Retinal pigment epithelial cell (primary cell): ENCODE measurements at places on chromosomes 3 and 15.

DNA sequence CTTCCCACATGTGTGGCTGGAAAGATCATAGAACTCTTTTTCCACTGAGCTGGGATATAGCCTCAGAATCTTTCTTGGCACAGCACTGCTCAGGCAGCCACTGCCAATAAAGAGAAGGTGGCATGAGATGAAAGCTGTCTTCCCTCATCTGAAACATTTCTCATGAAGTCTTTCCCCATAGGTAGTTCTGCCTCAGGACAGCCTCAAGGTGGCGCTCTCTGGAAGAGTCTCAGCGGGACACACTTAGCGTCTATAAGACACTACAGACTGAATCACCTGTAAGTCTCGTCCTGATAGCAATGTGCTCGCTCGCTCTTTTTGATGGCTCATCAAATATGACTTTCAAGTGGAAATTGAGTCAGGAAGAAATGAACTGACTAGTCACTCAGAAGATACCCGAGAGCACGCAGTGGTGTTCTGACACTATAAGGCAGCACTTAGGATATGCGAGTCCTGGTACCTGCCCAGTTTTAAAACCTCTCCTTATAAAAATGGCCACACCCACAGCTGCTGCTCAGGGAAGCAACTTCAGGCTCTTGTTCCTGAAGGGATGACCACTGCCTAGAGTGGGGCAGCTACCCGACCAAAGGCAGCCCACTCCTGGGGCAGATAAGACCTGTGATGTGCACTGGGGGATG is 269.5 kb downstream of the SUCLG2 start:
- DNase-seq: no peak

DNA sequence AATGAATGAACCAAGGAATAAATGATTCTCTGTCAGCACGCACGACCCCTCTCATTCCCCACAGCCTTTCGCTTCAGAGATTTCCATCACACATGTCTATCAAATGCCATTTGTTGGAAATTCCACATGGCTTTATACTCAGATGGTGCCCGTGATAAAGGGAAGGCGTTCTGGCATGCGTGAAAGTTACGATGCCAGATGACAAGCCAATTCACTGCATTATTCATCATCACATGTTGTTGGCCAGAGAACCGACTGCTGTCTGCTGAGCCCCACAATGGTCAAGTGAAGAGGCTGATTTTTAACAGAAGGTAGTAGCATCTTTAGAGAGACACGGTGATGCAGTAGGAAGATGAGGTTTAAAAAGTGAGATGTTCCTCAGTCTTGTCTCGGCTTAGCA is 74.1 kb upstream of the FRMD4B start:
- no peak for DNase-seq

- DNase-seq: no peak
Measured at GRCh38 chr15:32718227-32718820, 520 bp downstream of the GREM1 start.

DNA sequence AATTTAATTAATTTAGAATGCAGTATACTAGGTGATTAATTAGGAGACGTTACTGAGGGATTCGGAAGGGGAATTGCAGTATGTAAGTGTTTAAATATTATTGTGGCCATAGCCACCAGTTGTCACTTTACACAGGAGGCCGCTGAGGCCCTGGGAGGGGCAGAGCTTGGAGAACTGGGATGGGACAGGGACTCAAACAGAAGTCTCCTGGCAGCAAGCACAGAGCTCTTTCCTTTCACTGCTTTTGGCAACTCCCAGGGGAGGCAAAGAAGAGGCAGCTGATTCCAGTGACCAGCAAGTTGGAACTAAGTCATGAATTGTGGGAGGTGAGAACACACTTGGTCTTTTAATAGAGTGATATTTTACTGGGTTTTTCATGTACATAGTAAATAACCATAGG is 248.6 kb downstream of the RPLP1 start:
- DNase-seq: no peak

GRCh38 chr15:94584833-94585244 is 353.5 kb downstream of the MCTP2 start:
- DNase-seq: no peak

GRCh38 chr3:133490468-133491351 is 82.8 kb upstream of the CDV3 start:
- no peak for DNase-seq

GRCh38 chr15:78035861-78036476 is 41.5 kb downstream of the TBC1D2B start:
- no peak for DNase-seq

DNA sequence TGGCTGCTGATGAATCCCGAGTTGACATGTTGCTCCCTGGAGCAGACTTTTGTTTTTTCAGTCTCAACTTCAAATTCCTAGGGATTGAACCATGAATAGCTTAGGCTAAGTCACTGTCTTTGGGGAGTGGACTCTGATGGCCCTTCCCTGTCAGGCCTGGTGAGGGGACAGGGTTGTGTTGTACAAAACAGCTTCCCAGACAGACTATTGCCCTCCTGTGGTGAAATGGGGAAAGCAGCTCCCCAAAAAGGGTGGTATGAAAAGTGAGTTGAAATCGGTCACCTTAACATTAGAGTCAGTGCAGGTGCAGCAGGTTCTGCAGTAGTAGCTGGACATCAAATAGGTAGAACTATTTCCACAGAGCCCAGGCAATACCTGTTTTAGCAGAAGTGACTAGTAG is 775.6 kb downstream of the ROBO2 start:
- no peak for DNase-seq

GRCh38 chr15:41891946-41892345 is 1.9 kb downstream of the SPTBN5 start:
- DNase-seq: no peak

DNA sequence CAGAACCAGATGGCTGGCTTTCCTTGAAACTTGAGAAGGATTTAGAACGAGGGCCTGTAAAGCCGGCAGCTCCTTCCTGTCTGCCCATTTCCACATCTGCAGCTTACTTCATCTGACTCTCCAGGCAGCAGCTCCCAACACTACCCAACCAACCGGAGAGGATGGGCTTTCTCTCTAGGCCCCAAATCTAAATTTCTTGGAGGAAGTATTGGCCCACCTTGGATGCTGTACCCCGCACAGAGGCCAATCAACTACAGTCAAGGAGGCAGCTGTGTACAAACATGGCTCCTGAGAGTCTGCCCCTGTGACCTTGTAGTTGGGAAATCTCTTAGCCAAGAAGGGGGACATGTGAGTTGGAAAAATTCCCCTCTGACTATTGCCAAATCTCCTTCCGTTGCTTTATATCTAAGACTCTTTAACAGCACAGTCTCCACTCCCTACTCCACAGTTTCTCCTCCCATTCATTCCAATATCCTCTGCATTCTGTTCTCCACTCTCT is 8.0 kb upstream of the ACAP2 start:
- DNase-seq: no peak

DNA sequence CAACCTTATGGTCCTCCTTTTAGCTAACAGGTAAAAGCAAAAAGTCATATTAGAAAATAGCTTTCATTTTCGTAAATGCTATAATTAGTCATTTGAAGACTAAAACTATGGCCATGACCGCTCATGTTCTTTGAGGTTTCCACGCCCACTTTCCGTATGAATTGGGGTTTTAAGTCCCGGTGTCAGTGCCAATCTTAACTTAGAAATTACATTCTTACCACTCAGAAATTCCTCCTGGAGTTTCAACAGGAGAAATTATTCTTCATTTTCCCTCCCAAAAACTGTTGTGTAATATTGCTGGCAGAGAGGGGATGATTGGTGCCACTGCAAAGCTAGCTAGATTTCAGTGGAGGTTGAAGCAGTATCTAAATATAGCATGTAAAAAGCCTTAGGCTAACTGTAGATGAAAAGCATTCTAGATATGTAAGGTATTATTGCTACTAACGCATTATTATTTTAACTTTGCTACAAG is 71.0 kb upstream of the MDFIC2 start:
- DNase-seq: no peak

DNA sequence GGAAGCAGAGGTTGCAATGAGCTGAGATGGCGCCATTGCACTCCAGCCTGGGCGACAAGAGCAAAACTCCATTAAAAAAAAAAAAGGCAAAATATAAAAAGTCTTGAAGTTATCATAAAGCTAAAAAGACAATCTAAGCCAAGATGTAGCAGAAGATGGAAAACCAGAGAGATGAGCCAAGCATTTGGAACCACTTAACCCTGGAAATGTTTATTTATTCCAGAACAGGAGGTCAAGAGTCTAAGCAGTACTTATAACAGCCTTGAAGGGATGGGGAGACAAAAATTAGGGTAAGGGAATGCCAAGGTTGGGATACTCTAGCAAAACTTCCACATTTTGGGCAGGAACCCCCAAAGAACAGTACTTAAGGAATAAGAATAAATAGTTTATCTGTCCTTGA is 30.1 kb downstream of the FAIM start:
- no peak for DNase-seq

GRCh38 chr3:155497930-155498647 is 204.6 kb upstream of the STRIT1 start:
- DNase-seq: no peak
